ENCODE measurements at places on chromosomes 16 and 17.

GRCh38 chr17:6452471-6453266, 8.4 kb downstream of the PIMREG start:
- peaks cover 19% of the 10 kb centered on the region for H3K27me3 ChIP-seq
- no peak for DNase-seq
- H3K4me3 ChIP-seq, result no peak overlapping the region
- peaks cover 3% of the 10 kb centered on the region for H3K4me1 ChIP-seq

- no peaks in the 10 kb centered on the region for H3K27me3 ChIP-seq
- no peak overlapping the region for H3K4me3 ChIP-seq
- H3K36me3 ChIP-seq, result no peaks in the 10 kb centered on the region
Observed at GRCh38 chr16:60642956-60643355, 1393.3 kb downstream of the CDH8 start.

DNA sequence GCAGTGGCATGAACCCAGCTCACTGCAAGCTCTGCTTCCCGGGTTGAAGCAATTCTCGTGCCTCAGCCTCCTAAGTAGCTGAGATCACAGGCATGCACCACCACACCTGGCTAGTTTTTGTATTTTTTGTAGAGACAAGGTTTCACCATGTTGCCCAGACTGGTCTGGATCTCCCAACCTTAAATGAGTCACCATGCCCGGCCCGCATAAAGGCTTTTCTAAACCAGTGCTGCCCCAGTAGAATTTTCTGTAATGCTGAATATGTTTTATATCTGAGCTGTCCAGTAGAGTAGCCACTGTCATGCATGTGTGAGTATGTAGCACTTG, 36.9 kb upstream of the WSB1 start:
- peaks cover 16% of the 10 kb centered on the region for H3K27me3 ChIP-seq
- H3K4me3 ChIP-seq, result no peak overlapping the region
- no peak for DNase-seq

DNA sequence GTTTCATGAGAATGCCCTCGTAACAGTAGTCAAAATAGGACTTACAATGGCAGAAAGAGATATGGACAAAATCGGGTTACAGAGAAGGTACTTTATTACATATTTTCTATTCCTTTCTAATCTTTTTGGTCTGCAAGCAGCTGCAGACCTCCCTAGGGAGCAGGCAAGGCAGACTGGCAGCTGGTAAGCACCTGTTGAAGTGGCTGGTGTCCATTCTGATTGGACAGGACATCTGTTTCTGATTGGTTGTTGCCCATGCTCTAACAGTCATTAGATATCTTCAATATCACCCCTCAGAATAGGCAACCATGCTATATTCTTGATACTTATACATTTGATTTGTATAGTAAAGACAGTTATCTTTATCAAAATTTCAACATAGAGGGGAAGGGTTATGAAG, 606.3 kb downstream of the KCNJ2 start:
- no peak overlapping the region for H3K4me3 ChIP-seq
- H3K4me1 ChIP-seq, result no peaks in the 10 kb centered on the region
- H3K27ac ChIP-seq, result no peak overlapping the region
- no peaks in the 10 kb centered on the region for H3K27me3 ChIP-seq

DNA sequence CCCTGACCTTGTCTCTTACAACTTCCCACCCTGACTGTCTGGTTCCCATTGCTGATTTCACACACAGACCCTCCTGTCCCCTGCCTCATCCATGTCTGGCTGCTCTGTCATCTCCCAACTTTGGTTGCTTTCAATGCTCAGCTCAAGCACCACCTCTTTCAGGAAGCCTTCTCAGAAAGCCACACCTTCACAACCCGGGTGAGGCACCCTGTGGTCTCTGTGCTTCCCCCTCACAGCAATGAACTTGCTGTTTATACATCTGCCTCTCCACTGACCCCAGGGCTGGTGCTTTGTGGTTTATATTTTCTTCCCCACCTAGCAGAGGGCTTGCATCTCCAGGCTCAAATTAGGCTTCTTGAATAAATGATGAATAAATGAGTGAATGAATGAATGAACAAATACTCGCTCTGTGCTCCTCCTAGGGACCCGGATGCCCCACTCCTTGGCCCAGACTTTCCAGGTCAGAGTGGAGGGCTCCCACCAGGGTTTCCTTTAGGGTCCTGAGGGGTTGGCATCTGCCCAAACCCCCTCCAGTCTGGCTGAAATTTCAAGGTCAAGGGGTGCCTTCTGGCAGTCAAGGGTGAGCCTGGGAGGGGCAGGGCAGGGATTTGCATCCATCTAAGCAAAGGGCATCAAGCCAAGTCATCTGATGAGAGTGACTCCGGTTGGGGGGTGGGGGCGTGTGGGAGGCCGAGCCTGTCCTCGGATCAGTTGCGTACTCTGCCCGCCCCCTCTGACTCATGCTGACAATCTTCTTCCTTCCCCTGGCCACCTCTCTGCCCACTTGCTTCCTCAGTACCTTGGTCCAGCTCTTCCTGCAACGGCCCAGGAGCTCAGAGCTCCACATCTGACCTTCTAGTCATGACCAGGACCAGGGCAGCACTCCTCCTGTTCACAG, at the start of gene ITGAX:
Gene ITGAX (plus strand): TSS at position 783 of the 898 bp plus-strand sequence. CDS start 79 bp downstream, at position 862.
- H3K36me3 ChIP-seq, result peaks cover 1% of the 10 kb centered on the region
- peak within 1 kb of the TSS; percentile 98 for H3K27ac ChIP-seq
- H3K27me3 ChIP-seq, result no peaks in the 10 kb centered on the region
- peak within 1 kb of the TSS; percentile 81 for H3K4me3 ChIP-seq

DNA sequence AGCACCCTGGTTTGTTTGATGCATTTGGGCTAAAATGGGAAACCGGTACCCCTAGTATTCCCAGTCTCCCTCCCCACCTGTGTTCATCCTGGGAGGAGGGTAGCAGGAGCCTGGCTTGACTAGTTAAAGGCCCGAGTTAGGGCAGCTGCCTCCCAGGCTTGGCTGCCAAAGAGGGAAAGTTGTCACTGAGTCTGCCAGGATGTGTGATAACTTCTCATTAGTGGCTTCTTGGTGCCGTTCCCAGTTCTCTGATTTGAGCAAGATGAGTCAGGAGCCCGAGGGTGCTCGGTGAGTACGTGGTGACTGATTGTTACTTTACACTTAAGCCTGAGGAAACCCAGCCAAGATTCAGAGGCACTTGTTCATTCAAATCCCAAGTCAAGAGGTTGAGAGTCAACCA, 2.5 kb downstream of the KRT32 start:
- H3K36me3 ChIP-seq, result no peaks in the 10 kb centered on the region
- no peak overlapping the region for H3K27ac ChIP-seq
- no peak for DNase-seq

DNA sequence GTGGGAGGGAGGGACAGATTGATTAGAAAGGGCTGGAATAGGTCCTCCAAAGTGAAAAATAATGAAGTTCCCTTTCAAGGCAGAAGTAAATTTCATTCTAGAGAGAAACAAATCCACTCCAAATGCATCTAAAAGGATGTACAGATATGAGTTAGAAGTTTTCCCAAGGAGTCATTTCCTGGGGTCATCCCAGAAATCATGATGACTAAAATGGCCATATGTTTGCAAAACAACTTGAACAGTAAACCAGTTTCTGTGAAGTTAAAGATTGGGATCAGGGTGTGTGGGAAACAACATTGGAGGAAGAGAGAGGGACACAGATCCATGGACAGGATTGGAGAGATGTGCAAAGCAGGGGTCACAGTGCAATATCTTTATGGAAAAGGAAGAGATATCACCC, 32.5 kb upstream of the ARHGAP44 start:
- H3K27me3 ChIP-seq, result no peaks in the 10 kb centered on the region
- H3K36me3 ChIP-seq, result no peaks in the 10 kb centered on the region
- H3K4me3 ChIP-seq, result no peak overlapping the region
- no peak for DNase-seq
- H3K4me1 ChIP-seq, result no peaks in the 10 kb centered on the region

DNA sequence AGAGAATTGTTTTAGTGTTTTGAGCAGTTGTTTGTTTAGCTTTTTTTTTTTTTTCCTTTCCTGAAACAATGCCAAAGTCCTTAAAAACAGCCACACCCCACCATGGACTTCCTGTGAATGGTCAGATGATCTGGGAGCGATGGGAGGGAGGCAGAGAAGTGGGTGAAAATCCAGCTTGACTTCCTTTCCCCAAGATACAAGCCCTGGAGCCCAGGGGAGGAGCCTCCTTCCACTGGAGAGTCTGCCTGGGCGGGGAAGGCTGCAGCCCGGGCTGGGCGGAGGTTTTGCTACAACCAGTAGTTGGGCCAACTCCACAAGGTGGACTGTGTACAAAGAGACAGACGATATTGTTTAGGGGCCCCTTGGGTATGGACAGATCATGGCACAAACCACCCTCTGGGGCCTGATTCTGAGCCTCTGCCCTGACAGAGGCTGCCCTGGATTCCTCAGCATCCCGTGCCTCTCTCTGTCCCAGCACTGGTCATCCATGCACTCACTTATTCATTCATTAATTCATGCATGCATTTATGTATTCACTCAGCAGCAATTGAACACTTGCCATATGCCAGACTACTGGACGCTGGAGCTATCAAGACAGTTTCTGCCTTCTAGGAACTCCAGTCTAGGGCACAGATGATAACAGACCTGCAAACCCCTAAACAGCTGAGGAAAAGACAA, 29.8 kb downstream of the WSB1 start:
- H3K27me3 ChIP-seq, result no peaks in the 10 kb centered on the region
- no peak overlapping the region for H3K27ac ChIP-seq
- peaks cover 3% of the 10 kb centered on the region for H3K36me3 ChIP-seq
- H3K4me3 ChIP-seq, result no peak overlapping the region
- no peak for DNase-seq

- DNase-seq, result no peak
- H3K4me3 ChIP-seq, result no peak overlapping the region
- peaks cover 10% of the 10 kb centered on the region for H3K36me3 ChIP-seq
Observed at GRCh38 chr16:87698241-87698640, 67.5 kb downstream of the KLHDC4 start.

DNA sequence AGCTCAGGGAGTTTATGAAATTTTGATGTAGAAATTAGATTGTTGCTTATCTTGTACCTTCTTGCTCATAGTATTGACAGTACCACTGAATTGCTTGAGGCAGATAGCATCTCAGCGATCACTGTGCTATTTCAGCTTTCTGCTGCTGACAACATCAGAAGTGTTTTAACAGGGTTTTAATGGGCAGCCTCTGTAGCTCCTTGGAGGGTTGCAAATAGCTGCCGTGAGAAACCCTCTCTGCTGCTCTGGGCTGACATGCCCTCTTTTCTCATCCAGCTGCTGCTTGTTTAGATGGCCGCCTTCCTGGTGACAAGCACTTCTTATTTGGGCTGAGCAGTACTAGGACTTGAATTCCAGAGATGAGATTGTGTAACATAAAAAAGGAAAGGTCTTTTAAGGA, 180.2 kb upstream of the TBX2 start:
- H3K4me3 ChIP-seq, result peak overlapping the region; percentile 47
- DNase-seq, result no peak
- peak overlapping the region; percentile 1 for H3K27ac ChIP-seq
- no peaks in the 10 kb centered on the region for H3K36me3 ChIP-seq

DNA sequence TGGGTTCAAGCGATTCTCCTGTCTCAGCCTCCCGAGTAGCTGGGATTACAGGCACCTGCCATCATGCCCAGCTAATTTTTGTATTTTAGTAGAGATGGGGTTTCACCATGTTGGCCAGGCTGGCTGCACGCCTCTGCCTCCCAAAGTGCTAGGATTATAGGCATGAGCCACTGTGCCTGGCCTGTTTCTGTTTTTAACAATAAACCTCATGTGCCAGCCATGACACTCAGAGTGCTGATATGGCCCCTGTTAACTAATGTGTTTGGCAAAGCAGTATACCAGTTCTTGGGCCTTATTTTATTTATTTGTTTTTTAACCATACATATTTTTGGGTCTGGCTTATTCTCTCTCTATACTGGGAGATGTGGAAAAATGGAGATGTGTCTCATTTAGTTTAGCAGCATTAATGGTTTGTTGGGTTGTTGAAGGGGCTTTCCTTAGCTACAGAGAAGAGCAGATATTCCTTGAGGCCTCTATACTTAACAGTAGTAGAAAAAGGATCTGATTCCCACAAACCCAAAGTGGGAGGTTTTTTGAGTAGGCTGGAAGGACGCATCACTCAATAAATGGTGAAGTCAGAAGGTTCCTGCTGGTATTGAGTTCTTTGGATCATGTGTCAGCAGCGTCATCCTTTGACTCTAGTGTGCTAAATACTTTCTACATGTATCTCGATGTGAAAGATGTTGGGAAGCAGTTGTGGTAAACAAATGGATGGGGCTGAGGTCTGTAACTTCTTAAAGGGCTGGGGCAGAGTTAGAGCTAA, 16.2 kb upstream of the CDK5R1 start:
- no peak for DNase-seq
- no peaks in the 10 kb centered on the region for H3K4me1 ChIP-seq
- no peak overlapping the region for H3K4me3 ChIP-seq
- H3K27ac ChIP-seq, result no peak overlapping the region

- H3K36me3 ChIP-seq, result peaks cover 15% of the 10 kb centered on the region
- H3K4me3 ChIP-seq, result peak overlapping the region; percentile 35
- peaks cover 52% of the 10 kb centered on the region for H3K4me1 ChIP-seq
- peak; percentile 17 for DNase-seq
- H3K27me3 ChIP-seq, result peaks cover 6% of the 10 kb centered on the region
- peak overlapping the region; percentile 55 for H3K27ac ChIP-seq
Observed at GRCh38 chr16:17275076-17276009, 195.4 kb downstream of the XYLT1 start.

DNA sequence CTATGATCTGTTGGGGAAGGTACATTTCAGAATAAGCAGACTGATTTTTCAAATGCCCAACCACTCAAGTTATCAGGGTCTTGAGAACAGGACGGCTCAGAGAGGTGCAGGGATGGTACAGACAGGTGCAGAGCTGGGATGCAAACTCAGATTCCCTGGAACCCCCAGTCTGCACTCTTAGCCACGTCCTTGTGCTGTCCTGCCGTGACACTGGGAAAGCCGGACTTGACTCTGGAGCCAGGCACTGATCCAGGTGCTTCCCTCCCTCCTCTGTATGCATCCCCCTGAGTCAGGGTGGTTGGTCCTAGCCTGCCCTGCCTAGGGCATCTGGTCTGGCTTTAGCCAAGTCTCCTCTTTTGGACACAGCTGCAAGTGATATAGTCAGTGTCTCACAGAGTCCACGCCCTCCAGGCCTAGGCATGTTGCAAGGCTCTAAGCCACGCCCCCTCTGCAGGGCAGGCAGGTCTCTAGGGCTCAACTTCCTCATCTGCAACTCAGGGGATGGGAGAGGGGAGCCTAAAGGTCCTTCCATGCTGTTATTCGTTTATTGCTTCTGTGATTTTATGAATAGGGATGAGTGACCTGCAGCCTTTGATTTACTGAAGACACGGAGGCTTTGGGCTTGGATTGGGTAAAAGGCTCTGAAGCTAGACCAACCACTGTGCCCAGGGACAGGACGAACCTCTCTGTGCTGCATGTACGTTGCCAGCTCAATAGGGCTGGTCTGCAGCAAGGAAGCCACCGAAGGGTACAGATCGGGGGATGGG, 97.3 kb downstream of the SDK2 start:
- H3K36me3 ChIP-seq, result no peaks in the 10 kb centered on the region
- H3K27me3 ChIP-seq, result peaks cover 3% of the 10 kb centered on the region
- no peak overlapping the region for H3K27ac ChIP-seq
- no peak overlapping the region for H3K4me3 ChIP-seq
- H3K4me1 ChIP-seq, result peaks cover 1% of the 10 kb centered on the region
